ENCODE measurements at places on chromosomes 6 and 20. TPM values are rescaled to one million over a fixed set of nuclear protein-coding genes. Genes with fewer than 3 reads are reported as not detected.

DNA sequence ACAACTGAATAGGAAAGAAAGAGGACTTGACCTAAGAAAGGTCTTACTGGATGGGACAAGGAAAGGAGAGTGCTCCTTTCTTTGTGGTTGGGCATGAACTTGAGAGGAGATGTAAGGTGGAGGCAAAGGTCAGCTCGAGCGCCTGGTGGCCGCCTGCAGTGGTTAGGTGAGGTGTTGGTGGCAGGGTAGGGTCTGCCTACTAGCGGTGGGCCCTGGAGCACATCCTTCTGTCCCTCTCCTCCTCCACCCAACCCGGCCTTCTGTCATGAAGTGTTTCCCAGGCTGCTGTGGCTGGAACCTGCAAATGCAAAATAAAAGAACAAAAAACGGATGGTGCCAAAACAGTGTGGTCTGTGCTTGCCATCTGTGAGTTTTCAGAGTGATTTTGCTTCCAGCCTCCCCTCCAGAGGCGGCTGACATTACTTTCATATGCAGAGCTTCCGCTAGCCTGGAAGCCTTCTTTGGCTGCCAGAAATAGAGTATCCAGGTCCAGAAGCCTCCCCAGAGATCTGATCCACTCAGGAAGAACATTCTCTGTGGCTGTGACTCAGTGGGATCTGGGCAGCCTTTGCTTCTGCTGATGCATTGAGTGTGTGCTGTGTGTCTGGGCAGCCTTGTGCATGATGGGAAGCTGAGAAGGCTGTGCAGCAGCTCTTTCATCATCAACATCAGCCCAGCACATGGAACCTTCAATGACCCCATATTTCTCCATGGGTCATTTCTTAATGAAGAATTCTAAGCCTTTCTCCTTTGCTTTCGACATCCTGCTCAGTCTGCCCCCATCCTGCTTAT lies 79.8 kb upstream of the FAM184A start:
- no peak for DNase-seq

DNA sequence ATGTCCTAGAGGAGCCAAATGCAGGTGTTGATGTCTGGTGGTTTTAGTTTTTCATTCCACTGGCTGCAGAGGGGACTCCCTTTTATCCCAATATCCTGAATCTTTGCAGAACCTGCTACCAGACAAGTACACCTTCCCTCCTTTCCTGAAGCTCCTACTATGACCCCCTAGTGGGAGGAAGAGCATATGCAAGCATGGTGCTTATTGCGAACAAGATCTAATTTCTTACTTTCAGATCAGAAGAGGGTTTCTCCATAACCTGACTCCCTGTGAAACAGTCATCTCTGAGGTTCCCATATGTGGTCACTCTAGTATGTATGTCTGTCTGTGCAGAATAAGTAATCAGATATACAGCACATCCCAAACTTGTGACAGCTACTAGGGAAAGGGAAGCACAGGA lies 277.2 kb downstream of the ARHGAP18 start:
- no peak for DNase-seq

GRCh38 chr6:27138837-27139755 lies 108.4 kb upstream of the PRSS16 start:
- no peak for DNase-seq

DNA sequence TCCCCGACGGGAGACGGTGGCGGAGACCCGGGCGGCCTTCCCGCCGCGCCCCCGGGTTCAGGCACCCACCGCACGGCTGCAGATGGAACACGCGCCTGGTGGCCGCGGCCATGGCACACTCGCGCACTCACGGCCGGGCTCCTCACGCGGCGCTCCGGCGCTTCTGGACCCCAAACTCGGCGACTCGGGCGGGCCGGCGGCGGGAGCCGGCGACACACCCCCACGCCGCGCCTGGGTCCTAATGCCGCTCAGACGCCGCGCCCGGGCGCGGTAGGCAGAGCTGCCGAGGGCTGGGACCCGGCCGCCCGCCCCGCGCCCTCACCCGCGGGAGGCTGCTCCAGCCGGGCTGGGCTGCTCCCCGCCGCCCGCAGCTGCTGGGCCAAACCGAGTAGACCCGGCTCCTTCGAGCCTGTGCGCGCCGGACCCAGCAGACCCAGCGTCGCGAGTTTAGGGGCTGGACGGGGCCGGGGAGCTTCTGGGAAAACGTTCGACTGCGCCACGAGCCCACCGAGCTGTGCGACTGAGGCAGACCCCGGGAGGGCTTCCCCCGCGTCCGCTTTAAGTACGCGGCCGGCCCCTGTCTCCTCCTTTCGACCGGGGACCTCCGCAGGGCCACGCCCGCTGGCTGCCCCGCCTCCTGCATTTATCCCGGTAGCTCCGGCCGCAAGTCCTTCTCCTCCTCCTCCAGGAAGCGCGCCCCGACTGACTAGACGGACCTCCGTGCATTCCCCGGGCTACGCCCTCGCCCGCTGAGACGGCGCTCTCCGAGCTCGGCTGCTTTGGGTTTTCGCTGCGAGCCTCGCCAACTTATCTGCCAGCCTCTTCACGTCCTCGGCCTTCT lies at the start of gene SLC4A11:
SLC4A11 (minus strand) TSS at position 165 of the 841 bp plus-strand sequence; CDS start at position 112, 53 bp downstream.
- DNase-seq, result no peak

ZNF391 gene
- total RNA-seq, result 14.2 TPM

RIPPLY2 gene
- total RNA-seq, result not detected

MOXD1 gene
- 16.0 TPM for total RNA-seq

DLK2 gene
- 3.9 TPM for total RNA-seq

All from vagina (tissue), 2 donors.